Bone marrow (tissue), 2 donors: ENCODE measurements at places on chromosomes 6 and 20.
A peak's percentile ranks its signal among the peaks of the same experiment; 100 is the strongest.

GRCh38 chr6:3620389-3620788 is 131.1 kb downstream of the PXDC1 start:
- no peak for DNase-seq

DNA sequence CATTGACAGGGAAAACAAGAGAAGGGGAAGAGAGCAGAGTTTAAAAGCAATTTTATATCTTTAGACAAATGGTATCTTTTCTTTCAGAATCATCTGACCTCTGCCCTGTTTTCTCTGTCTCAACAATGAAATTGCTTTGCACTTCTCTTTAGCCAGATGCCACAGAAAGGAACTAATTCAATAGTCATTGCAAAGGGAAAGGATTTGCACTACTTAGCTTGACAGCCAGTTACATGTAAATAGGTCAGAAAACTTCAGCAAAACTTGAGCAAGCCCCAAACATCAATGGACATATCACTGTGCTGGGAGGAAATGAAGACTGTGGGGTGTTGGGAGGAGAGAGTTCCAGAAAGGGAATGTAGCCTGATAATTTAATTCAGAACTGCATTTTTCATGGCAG is 181.3 kb upstream of the FAM83B start:
- DNase-seq, result no peak

GRCh38 chr6:280775-281468 is 11.4 kb upstream of the DUSP22 start:
- no peak for DNase-seq

DNA sequence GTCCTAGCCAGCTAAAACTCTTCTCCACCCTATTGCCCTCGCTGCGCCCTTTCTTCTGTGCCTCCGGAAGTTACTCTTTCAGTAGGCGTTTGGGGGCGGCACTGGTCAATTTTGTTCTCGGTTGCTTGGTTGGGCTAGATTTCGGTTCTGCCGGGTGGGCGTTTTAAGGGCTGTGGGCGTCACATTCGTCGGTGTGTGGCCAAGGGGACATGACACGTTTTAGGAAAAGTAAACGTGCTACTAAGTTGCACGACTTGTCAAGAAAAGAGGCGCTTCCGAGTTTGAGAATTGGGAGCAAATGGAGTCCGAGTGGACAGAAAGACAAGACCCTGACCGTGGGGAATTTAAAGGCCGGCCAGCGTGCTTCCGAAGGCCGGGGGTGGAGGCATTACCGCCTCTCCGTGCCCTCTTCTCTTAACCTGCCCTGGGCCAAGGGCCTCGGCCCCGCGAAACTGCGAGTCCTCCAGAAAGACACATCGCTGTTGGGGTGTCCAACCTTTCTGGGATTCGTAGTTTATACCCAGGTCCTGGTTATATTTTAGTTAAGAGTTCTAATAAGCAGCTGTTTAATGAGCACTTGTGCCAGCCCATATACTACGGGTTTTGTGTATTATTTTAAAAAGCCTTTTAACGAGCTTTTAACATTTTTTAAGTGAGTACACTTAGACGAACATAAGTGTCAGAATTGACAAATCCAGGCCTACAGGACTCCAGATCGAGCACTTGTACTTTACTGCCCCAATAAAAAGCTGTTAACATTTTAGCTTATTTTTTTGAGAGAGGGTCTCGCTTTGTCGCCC is 664 bp upstream of the BAG6 start:
- DNase-seq, result peak; percentile 97

GRCh38 chr6:45109551-45109950 is 218.6 kb upstream of the RUNX2 start:
- DNase-seq, result no peak

DNA sequence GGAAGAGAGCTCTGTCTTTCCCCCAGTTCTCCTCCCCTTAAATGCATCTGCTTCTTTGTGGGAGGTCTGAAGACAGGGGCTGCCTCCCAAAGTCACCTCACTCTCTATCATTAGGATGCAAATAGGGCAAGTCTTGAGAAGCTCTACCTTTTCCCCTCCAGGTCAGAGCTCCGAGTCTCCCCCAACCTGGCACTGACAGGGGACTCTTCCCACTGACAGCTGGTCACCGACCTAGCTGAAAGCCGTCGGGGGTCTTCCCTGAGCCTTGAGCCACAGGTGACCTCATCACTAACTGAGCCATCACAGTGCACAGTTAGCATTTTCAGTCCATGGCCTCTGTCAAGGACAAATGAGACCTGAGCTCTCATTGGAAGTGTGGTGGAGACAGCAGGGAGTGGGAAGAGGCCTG is 386.7 kb downstream of the HACE1 start:
- no peak for DNase-seq

- no peak for DNase-seq
Observed at GRCh38 chr20:14992153-14992552, 654.7 kb upstream of the FLRT3 start.

DNA sequence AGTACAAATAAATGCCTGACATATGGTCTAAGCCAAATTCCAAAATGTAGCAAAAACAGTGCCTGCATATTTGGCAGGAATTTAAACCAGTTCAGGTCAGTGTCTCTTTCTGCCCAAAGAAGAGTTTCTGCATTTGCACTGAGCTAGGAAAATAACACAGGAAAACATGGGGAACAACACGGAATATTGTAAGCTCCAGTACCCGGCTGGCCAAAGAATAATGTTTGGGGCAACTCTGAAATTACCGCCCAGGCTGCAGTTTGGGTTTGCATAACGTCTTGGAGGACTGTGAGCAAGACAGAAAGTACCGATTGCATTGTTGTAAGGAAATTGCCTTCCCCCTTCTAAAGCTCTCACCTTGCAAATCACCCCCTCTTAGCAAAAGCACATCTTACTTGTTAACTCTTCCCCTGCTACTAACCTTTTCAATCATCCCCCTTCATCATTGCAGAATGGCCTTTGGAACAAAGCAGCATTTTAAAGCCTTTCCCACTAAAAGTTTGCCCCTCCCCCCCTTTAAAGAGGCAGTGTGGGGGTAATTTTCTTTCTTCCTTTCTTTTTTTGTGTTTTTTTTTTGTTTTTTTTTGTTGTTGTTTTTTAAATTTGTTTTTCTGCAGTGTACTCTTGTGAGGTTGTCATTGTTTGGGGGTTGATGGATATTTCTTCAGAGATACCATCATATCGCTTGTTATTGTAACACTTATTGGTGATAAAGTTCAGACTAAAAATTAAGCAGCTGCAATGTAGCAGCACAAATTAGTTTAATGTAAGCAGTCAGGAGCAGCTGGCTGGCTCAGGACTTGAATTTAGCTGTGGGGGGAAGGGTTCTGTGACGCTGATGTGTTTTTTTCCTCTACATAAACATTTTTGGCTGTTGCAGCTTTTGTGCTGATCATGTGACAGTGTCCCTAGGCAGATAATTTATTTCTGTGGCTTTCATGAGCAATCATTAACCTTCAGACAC is 100.0 kb upstream of the CITED2 start:
- DNase-seq, result no peak

- peak; percentile 14 for DNase-seq
Observed at GRCh38 chr20:10676518-10676917, 2.7 kb upstream of the JAG1 start.

GRCh38 chr20:63748070-63748933 is 8.7 kb downstream of the SLC2A4RG start:
- no peak for DNase-seq

DNA sequence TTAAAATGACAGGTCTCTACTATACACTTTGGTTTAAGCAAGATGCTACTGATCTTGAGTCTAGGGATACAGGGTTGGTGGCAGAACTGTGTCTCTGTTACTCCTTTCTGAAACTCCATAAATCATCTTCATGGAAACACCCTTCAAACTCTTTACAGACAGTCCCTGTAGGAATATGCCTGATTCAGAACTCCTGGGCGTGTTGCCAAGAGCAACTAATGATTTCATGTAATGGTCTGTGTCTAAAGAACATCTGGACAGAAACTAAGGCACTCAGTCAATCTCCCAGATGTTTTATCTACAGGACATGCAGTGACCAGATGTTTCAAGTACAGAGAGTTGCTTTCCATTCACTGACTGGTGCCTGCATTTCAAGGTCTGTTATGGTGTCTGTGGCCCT is 464.4 kb upstream of the CHD6 start:
- DNase-seq, result no peak

DNA sequence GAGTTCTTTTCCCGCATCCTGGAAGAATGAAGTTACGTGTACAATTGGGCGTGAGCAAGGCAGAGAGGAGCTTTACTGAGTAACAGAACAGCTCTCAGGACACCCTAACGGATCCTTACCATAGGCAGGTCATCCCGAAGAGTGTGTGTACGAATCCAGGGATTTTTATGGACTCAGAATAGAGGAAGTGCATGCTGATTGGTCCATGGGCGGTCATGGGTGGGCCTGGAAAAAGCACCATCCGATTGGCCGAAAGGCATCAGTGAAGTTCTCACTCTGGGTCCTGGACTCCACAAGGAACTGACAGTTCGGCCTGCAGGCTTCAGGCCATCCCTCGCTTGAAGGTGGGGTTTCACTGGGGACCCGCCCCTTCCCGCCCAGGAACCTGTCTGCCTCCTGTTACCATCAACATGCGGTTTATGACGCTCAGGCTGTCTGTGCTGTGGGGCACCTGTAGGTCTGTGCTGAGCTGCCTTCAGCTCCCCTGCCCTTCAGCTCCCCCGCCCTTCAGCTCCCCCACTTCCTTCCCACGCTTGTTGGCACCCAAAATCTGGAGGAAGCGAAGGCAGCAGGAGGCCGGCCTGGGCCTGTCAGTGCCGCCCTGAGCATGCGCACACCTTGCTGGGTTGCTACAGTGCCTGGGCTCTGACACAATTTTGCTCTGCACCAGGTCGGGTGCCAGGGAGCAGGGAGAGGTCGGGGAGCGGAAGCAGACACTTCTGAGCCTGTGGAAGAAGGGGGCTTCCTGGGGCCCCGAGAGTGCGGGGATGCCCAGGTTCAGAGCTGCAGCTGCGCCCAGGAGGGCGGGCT is 57.9 kb upstream of the MANEA start:
- DNase-seq, result no peak

DNA sequence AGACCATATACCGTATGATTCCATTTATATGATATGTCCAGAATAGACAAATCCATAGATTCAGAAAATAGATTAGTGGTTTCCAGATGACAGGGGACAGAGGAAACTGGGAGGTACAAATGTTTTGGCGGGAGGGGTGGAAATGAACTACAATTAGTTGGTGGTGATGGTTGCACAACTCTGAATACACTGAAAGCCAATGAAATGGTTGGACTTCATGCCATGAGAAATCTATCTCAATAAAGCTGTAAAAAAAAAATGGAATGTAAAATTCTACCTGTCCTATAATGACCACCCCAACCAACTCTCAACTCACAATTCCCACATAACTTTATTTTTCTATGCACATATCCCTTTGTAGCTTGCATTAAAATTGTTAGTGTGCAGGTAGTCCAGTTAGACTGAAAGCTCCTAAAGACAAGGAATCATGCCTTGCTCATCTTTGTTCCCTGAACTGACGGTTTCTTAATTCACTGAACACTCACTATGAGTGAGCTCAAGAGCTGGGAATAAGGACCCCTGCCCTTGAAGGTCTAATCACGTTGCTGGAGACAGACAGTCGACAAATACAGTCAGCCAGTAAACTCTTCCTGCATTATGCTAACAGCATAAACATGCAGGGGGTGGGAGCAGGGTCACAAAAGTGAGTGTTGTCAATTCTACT is 1.4 kb downstream of the DCDC2 start:
- no peak for DNase-seq

DNA sequence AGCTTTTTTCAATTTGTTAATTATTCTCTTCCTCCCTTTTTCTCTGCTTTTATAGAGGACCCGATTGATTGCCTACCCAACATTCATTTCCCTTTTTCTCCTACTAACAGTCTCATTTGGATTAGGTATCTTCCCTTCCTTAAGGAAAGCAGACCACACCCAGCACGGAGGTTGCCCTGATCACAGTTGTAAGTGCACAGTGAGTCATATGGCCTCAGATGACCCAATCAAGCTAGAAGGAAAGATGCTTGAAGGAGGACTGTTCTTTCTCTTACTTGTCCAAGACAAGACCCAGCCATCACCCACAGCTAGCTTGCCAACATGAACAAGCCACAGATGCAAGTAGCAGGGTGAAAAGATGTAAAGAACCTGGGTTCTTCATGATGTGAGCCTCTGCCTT is 518.6 kb downstream of the PKHD1 start:
- no peak for DNase-seq

- DNase-seq, result peak; percentile 94
Observed at GRCh38 chr6:33914645-33915044, 110.8 kb upstream of the MLN start.

GRCh38 chr6:157187182-157188083 is 135.9 kb downstream of the TMEM242 start:
- no peak for DNase-seq

GRCh38 chr6:71333697-71334096 is 45.1 kb downstream of the OGFRL1 start:
- no peak for DNase-seq

DNA sequence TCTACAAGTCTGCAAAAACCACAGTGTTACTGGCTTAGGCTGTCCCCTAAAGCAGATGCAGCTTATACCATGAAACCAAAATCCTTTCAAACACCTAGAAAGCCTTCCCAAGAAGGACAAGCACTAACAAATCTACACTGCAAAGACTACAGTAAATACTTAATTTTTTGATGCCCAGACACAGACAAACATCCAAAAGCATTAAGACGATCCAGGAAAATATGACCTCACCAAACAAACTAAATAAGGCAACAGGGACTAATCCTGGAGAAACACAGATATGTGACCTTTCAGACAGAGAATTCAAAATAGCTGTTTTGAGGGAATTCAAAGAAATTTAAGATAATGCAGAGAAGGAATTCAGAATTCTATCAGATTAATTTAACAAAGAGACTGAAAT is 423.5 kb downstream of the COL12A1 start:
- no peak for DNase-seq

- no peak for DNase-seq
Observed at GRCh38 chr6:29624520-29624961, 8.4 kb downstream of the GABBR1 start.

DNA sequence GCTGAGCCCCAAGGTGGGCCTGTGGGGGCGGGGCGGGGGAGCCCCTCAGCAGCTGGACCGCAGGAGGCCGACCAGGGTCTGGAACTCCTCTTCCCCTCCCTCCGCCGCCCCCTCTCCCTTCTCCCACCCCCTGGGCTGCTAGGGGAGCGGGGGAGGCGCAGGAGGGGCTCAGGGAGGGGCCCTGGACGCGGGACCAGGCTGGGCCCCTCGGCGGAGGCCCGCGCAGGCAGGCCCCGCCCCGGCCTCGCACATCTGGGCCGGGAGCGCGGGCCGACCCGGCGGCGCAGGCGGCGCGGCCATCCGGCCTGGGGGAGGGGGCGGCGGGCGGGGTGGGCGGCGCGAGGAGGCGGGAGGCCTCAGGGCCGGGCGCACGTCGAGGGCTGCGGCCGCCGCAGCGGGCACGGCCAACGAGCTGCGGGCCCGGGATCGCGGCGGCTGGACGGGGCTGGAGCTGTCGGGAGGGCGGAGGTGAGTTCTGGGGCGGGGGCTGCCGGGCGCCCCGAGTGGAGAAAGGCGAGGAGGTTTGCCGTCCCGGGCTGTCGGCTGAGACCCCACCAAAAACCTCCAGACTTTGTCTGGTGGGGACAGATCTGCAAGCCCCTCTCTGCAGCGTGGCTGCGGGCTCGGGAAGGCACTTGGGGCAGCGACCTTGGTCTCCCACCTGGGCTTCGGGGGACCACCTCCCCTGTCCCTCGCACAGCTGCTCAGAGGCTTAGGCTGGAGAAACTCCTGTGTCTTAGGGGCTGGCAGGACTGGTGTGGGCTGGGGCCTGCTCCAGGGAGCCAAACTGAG is at the start of gene HSPA12B:
TSS of gene HSPA12B (plus strand) at position 359 of the 792 bp plus-strand sequence. CDS start 5,990 bp downstream, outside the sequence.
- no peak for DNase-seq
